ENCODE measurements at places on chromosomes 13 and 19. TPM values are rescaled to one million over a fixed set of nuclear protein-coding genes. Genes with fewer than 3 reads are reported as not detected.

Gene ZBTB7A
- total RNA-seq: 31.6 TPM

Gene RUBCNL
- not detected for total RNA-seq

Gene VAV1
- total RNA-seq: not detected

Gene FREM2
- total RNA-seq: not detected

Gene RNF17
- total RNA-seq: 0.12 TPM

Gene SSBP4
- 159 TPM for total RNA-seq

Gene SLC27A1
- 28.0 TPM for total RNA-seq

Gene SGCG
- 0.70 TPM for total RNA-seq

Gene TEX30
- total RNA-seq: 5.7 TPM

Gene ADGRE3
- not detected for total RNA-seq

Gene TNNI3
- 0.58 TPM for total RNA-seq

Gene FXYD3
- not detected for total RNA-seq

Gene RFPL4A
- total RNA-seq: not detected

Gene N4BP2L1
- 0.93 TPM for total RNA-seq

Gene FXYD7
- total RNA-seq: not detected

Gene PRSS57
- total RNA-seq: not detected

Gene CLPTM1
- total RNA-seq: 57.9 TPM

Gene ELF1
- 28.6 TPM for total RNA-seq

Gene ZNF793
- total RNA-seq: 1.5 TPM

Gene DHDH
- 0.68 TPM for total RNA-seq

Gene PCID2
- 30.8 TPM for total RNA-seq

Gene ZNF681
- 0.35 TPM for total RNA-seq

Gene ZNF677
- total RNA-seq: 7.4 TPM

Gene CDADC1
- 6.7 TPM for total RNA-seq

Gene OLFM2
- total RNA-seq: 9.3 TPM

Gene EID2
- 9.4 TPM for total RNA-seq

Gene CBARP
- 3.3 TPM for total RNA-seq

Gene NXNL1
- not detected for total RNA-seq

Data from pericardium fibroblast (primary cell).